ENCODE measurements at places on chromosomes 12 and 14.

- no peak for DNase-seq
These were observed 61.0 kb downstream of the SUSD6 start for GRCh38 chr14:69672356-69672755.

DNA sequence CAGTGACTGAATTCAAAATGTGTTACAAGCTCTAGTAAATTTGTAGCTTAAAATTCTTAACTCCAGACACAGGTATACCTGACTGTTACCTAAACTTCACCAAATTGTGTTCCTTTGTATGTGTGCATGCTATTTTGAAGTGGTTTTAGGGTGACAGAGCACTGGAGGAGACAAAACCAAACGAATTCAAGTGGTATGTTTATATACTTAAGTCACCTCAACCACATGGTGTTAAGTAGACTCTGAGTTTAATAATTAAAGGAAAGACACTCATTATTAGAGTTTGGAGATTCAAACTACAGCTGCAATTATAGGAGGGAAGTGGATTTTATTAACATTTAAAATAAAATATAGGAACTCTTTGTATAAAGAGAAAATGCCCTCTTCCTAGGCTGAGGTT is 84.3 kb downstream of the PLCZ1 start:
- DNase-seq = no peak

- DNase-seq = no peak
These were observed 841.5 kb upstream of the FLRT2 start for GRCh38 chr14:84688297-84689025.

DNA sequence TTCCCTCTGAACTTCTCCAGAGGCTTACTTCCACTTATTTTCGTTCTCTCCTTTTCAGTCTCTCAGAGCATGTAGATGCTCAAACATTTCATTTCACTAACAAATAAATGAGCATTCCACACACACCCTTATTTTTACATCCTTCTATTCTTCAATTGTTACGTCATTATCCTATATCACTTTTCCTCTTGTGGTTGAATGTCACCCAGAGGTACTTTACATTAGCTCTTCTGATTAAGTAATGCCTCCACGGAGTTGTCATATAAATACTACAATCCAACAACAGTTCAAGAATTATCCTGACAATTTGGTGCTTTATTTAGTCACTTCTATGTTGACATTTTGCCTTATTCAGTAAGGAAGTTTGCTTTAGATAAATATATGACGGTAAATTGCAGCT is 18.4 kb downstream of the FAR2 start:
- DNase-seq = no peak

- DNase-seq = no peak
These were observed 118.0 kb downstream of the KICS2 start for GRCh38 chr12:64103825-64104740.

DNA sequence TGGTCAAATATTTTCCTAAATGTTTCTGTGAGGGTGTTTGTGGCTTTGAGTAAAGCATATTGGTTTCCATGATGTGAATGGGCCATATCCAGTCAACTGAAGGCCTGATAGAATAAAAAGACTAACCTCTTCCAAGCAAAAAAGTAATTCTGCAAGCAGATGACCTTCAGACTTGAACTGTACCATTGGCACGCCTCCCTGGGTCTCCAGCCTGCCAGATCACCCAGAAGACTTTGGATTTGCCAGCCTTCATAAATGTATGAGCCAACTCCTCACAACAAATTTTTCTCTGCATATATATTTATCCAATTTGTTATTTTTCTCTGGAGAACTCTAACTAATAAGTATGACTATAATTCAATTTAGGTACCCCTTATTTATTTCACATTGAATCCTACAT is 190.3 kb downstream of the KIF21A start:
- DNase-seq = no peak

- no peak for DNase-seq
These were observed 379.2 kb upstream of the OR4E1 start for GRCh38 chr14:22052795-22053194.

- no peak for DNase-seq
These were observed 3.0 kb upstream of the ZC3H14 start for GRCh38 chr14:88559852-88560251.

DNA sequence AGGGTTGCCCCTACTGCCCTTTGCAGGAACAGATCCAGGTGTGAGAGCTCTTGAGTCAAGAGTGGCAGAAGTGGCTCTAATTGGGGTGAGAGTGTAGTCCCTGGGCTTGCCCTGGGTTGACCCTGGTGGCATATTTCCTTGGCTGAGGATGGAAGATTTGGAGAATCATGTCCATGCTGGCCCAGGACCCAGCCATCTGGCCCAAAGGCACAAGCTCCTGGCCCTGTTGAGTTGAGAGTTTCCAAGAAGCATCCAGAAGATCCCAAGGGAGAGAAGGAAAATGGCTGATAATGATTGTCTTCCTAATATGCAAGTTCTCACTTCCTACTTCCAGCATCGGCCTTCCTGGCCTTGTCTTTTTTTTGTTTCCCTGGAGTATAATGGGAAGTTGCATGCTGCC is 55.5 kb upstream of the SRSF5 start:
- no peak for DNase-seq

- DNase-seq = no peak
These were observed 50.7 kb downstream of the BICDL1 start for GRCh38 chr12:120039711-120040110.

DNA sequence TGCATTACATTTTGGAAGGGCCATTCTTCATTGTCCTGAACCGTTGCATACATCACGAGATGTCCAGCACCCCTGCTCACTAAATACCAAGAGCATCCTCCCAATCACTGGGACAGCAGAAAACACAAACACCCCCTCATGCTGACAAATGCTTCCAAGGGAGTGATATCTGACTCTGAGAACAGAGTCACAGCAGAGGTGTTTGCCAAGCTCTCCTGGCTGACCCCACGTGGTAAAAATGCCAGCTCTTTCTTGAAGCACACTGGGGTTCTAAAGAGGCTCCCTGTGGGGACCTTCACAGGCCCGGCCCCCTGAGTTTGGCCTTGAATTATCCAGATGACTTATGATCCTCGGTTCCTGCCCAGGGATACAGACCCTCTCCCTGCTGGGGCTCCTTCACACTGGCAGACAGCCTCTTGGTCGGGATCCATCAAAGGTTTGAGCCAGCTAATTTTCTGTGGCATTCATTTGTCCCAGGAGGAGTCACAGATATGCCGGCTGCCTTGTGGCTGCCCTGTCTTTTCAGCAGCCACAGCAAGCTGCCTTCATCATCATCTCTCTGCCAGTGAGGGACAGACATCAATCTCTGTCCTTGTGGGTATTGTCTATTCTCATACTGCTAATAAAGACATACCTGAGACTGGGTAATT is 43.1 kb upstream of the PSMC1 start:
- DNase-seq = no peak

- DNase-seq = no peak
These were observed 124.3 kb upstream of the LMNTD1 start for GRCh38 chr12:25677232-25677937.

DNA sequence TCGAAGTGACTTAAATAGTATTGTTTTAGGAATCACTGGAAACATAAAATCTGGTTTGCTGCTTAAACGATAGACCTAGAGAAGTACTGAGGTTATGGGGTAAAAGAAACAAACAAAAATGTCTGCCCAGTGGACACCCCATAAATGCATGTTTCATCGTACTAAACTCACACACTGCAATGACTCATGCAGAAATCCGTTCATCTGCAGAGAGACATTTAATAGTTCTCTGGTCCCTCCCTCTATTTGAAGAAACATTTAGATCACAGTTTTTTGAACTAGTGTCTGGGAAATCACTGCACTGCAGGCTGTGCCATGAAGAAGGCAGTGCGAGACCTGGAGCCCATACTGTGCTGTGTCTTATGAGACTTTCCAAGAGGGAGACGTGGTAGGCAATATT is 25.5 kb downstream of the SLC17A8 start:
- DNase-seq = no peak

GRCh38 chr14:36430662-36431084 is 89.4 kb downstream of the NKX2-1 start:
- DNase-seq = no peak

- DNase-seq = no peak
These were observed 67.4 kb downstream of the PHLDA1 start for GRCh38 chr12:75964150-75964549.

DNA sequence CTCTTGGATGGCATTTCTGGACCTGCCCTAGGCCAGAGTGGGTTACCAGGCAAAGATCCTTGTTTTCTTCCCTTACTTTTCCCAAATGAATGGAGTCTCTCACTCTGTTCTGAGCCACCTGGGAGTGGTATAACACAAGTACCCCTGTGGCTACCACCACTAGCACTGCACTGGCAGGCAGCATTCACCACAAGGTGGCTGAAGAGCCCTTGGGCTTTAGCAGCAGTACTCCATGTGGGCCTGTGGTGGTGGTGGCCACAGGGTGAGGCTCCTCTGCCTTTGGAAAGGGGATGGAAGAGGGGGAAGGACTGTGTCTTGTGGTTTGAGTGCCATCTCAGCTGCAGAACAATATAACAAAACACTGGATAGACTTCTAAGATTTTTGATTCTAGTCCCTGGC is 38.1 kb upstream of the LMNTD1 start:
- no peak for DNase-seq

- no peak for DNase-seq
These were observed 2.3 kb upstream of the M6PR start for GRCh38 chr12:8951744-8952143.

DNA sequence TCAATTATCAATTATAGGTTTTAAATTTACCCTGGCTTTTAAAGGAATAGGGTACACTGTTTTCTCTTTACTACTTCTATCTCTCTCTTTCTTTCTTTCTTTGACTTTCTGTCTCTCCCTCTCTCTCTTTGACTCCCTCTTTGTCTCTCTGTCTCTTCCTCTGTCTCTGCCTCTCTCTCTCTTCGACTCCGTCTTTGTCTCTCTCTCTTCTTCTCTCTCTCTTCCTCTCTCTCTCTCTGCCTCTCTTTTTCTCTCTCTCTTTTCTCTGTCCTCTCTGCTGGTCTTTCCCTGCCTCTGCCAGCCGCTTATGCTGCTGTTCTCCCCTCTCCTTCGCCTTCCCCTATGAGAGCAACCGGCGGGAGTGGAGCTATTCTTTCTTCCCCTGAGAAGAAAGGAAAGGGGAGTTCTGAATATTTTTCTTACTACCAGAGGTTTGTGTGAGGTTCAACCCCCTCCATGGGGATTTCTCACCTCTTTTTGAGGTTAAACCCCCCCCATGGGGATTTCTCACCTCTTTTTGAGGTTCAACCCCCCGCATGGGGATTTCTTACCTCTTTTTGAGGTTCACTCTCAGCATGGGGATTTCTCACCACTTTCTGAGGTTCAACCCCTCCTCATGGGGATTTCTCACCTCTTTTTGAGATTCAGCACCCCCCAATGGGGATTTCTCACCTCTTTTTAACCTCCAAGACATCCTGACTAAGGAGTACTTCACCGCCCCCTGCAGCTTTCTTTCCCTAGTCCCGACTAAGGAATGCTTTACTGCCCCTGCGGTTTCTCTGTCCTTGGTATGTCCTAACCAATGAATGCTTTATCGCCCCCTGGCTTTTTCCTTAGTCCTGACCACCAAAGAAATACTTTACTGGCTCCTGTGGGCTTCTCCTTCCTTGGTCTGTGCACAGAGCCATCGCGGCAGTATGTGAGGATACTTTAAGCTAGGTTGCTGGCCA is 27.4 kb upstream of the DDHD1 start:
- no peak for DNase-seq

DNA sequence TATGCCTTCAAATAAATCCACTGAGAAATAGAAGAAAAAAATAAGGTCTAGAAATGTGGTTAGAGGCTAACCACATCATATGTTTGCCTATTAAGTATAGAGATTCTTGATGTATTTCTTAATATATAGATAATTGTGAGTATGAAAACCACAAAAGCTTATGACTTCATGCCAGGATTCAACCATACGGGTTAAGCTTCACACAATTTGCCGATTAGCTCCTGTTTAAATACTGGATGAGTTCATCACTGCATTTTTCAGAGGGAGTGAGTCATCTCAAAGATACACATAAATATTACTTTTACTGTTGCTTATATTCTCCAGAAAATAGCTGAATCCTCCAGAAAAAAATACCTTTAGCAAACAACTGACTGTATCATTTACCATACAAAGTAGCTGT is 79.6 kb downstream of the RPL10L start:
- DNase-seq = no peak

DNA sequence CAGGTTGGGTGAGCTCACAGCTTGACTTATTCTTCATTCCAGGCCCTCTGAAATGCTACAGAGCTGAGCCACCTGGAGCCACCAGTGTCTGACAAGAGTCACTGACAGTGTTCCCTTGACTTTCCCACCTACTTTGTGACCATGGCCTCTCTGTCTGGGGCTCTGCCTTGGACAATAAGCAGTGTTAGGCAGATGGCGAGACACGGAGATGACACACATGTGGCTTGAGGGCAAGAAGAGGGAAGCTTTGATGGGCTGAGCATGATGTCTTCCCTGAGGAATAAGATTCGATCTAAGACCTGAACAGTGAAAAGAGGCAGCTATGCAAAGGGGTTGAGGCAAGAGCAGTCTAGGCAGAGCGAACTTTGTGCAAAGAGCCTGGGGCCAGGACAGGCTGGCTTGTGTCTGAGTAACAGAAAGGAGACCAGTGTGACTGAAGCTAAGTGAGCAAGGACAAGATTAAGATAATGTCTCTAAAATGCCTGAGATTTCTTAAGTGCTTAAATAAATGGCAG is 105.5 kb downstream of the NUAK1 start:
- no peak for DNase-seq

DNA sequence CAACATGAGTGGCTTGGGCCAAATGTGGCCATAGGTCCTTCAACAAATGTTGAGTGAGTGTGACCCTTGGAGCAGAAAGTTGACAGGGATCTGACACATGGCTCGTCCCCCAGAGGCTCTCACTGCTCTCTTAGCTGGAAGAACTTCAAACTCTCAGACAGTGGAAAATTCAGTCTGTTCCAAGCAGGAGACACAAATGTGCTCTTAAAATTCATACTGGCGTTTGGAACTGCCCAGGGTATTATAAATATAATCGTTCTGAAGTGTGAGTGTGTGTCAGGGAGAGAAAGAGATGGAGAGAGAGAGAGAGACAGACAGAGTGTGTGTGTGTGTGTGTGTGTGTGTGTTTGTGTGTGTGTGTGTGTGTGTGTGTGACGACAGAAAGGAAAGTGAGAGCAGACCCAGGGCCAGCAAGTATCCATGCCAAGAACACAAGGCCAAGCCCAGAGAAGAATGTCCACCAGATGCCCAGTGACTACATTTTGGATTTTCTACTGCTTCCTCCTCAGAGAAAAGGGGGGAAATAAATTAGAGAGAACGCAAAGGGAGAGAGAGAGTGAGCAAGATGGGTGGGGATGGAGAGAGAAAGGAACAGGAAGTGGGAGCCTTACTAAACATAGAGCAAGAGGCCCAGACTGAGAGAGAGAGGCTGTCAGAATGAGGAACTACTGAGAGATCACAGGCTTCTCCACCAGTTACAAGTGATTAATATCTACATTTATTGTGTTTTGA is 193.6 kb upstream of the NUDT4 start:
- DNase-seq = peak; percentile 81

DNA sequence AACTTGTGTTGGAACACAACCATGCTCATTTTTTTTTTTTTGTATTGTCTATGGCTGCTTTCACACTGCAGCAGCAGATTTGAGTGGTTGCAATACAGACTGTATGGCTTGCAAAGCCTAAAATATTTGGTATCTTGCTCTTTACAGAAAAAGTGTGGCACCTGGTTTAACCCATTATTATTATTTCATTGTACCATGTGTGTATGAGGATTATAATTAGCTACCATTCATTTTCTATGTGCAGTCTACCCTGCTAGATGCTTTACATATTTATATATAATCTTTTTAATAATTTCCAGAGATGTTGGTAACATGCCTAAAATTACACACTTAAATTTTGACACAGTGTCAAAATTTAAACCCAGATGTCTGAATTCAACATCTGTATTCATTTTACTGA is 37.7 kb downstream of the SPATS2 start:
- peak; percentile 7 for DNase-seq

- DNase-seq = no peak
These were observed 217.6 kb downstream of the EGLN3 start for GRCh38 chr14:33733310-33733709.

Data from muscle of arm (tissue), 14 donors.